Effector CD4-positive, alpha-beta T cell (primary cell): ENCODE measurements at places on chromosomes 1 and 21.

DNA sequence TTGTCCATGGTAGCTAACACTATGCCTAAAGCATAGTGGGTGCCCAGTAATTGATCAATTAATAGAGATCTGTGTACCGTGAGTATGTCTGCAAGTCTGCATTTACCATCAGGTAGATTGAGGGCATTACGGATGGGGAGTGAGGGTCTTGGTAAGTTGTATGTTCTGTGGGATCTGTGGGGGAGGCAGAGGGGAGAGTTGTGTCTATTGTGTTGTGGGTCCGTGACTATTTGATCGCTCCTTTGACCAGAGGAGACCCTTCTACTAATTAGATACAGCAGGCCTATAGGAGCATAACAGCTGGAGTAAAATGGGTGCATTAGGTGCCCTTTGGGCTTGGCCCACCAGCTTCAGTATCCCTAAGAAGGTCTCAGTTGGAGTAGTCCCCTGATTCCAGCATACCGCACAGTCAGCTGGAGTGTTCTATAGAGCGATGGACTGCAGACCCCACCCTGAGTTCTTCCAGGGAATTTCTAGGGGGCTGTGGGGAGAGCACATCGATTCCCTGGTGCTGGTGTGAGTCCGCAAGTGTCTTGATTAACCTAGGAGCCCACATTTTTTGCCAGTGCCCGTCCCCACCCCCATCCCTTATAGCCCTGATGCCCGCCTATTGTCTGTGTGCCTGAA lies 55.9 kb downstream of the RHBG start:
- no peak for DNase-seq

- DNase-seq, result no peak
Measured at GRCh38 chr1:25914074-25914995, 8.1 kb upstream of the STMN1 start.

DNA sequence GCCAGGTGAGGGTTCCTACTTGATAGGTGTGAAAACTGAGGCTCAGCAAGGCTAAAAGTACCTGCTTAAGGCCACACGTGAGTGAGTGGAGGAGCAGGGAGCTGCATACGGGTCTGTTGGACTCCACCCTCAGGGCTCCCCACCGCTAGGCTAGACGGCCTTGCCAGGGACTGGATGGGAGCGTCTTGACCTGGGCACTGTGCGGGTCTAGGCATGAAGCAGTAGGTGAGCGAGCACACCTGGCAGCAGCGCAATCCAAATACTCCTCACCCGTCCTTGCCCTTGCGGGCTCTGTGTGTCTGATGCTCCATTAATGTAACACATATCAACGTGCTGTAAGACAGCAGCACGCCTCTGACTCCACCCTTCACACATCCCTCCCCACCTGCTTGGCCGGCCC lies 94.0 kb downstream of the LACTBL1 start:
- no peak for DNase-seq

- DNase-seq, result no peak
Measured at GRCh38 chr1:228755800-228756199, 20.5 kb downstream of the RHOU start.

- no peak for DNase-seq
Measured at GRCh38 chr1:160451119-160451858, 50.9 kb downstream of the VANGL2 start.

- no peak for DNase-seq
Measured at GRCh38 chr1:59577774-59578173, 237.0 kb upstream of the HOOK1 start.

GRCh38 chr1:109984190-109984455 lies 442 bp upstream of the AHCYL1 start:
- no peak for DNase-seq

GRCh38 chr1:200379432-200379757 lies 30.4 kb downstream of the ZNF281 start:
- no peak for DNase-seq

DNA sequence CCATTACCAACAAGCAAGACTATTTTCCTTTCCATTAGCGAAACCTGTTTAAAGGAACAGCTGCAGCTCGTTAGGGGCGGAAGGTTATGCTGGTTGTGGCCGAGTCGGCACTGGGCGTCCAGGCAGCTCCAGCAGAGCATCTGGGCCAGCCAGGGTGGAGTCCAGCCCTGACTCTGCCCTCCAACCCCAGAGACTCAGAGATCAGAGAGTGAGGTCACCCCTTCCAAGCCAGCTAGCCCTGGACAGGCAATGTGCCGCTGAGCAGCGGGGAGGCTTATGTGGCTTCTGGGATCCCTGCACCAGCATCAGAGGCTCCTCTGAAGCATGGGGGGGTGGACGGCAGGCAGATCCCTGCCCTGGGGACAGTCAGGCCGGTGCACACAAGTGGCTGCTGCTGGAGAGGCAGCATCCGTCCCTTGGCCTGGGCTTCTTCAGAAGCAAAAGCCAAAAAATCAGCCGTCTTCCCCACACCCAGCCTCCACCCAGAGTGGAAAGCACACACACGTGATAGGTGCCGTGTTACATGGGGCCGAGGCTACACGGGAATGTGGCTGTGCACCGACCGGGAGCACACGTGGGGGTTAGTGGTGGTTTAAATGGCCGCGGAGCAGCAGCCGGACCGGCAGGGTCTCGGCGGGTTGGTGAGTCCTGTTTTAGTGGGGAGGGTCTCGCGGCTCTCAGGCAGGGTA lies 30.1 kb downstream of the SLC66A1 start:
- DNase-seq, result no peak

DNA sequence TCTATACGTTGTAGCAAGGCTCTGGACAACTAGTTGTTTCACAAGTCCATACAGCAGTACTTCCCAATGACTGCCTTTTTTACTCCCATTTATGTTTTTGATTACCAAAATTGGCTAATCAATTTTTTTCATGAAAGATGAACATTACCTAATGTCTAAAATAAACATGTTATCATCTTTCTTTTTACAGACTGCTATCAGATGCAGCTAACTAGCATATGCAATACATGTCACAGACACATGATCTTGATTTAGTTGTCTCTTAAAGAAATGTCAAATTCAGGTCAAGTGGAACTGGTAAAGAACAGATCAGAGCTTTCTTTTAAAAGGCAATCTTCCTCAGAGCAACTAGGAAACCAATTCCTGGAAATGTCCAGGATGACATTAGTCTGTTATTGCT lies 630 bp upstream of the DBT start:
- no peak for DNase-seq

GRCh38 chr1:193726722-193727121 lies 540.3 kb upstream of the B3GALT2 start:
- no peak for DNase-seq

GRCh38 chr1:58584082-58584895 lies 7.2 kb upstream of the TACSTD2 start:
- no peak for DNase-seq

GRCh38 chr1:175841738-175842187 lies 98.4 kb upstream of the TNR start:
- no peak for DNase-seq

- DNase-seq, result no peak
Measured at GRCh38 chr1:46193285-46193684, 4.9 kb downstream of the POMGNT1 start.

GRCh38 chr1:49052102-49052501 lies 275.4 kb upstream of the BEND5 start:
- DNase-seq, result no peak

DNA sequence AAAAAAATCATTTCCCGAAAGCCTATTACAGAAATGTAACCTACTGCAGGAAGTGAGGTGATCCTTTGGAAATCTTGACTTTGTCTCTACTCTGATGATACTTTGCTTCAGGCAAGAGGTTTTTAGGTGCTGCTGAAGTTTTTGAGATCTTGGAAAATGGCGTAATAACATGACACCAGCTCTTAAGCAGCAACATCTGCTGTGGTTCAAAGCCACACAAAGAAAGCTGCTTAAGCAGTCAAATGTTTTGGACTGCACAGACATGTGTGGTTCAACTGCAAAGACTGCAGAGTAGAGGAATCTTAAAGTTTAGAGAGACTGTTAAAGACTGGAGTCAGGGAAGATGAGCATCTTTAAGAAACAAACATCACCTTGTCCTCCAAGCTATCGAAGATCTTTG lies 139.0 kb downstream of the RASAL2 start:
- DNase-seq, result no peak

- DNase-seq, result no peak
Measured at GRCh38 chr21:24826822-24827221, 780.5 kb downstream of the MRPL39 start.

GRCh38 chr21:36388096-36388495 lies 2.9 kb downstream of the CHAF1B start:
- no peak for DNase-seq

GRCh38 chr1:160260406-160261382 lies 1.7 kb downstream of the DCAF8 start:
- no peak for DNase-seq

- DNase-seq, result no peak
Measured at GRCh38 chr1:211326140-211326527, 499 bp upstream of the TRAF5 start.

DNA sequence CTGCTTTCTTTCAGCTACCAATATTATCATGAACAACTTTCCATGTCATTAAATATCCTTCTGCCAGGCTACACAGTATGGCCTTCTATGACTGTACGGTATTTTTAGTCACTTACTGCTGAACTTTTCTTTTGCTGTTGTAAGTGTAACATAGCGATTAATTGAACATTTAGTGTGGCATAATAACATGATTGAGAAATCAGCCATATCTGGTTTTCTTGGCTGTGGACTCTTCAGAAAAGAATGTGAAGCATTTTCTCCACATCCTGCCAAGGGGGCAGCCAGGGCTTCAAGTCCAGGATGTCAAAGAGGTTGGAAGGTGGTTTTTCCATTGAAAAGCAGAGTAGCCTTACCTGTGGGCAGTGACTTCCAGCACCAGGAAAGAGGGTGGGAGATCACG lies 8.8 kb upstream of the AHCYL1 start:
- no peak for DNase-seq

DNA sequence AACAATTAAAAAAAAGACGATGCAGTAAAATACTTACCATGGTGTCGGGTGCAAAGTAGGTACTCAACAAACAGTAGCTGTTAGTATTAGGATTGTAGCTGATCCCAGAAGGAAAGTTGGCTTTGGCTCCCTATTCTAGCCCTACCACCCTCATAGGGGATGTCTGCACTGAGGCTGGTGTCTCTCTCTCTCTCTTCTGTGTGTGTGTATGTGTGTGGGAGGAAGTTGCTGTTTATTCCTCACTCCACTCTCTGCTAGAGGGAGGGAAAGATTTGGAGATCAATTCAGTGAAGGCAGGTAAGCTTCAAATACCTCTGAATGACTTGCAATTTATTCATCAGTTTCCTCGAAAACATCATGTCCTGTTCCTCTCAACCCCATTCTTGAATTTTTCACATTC lies 124.4 kb downstream of the PTPRU start:
- no peak for DNase-seq

DNA sequence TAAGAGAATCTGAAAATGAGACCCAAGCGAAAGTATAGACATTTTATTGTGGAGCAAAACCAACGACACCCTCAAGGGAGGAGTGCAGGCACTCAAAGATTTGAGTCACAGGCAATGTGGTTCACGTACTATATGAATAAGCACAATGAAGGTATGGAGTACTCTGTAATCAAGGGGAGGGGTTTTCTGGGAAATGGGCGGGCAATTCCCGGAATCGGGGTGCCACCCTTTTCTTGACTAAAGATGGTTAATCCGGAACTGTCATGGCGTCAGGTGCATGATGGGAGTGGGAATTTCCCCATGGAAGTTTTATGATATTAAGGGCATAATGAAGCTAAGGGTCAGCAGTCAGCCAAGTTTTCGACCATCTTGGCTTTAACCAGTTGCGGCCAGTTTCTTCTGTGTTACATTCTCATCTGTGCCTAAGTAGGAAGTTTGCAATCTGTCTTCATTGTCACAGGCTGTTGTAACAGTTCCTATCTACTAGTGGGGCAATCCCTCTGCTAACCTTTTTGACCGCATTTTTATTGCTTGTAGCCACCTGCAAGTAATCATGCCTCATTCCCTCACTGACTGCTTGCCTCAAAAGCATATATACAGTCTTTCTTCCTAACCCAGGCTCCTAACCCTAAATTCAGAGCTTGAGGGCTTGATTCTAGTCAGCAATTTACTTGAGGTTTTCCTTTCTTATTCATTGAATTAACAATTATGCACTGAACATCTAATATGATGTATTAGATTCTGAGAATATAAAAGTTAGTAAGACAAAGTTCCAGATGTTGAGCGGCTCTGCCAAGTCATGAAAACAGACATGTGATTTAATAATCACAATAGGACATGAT lies 775 bp upstream of the AIM2 start:
- DNase-seq, result peak; percentile 65

DNA sequence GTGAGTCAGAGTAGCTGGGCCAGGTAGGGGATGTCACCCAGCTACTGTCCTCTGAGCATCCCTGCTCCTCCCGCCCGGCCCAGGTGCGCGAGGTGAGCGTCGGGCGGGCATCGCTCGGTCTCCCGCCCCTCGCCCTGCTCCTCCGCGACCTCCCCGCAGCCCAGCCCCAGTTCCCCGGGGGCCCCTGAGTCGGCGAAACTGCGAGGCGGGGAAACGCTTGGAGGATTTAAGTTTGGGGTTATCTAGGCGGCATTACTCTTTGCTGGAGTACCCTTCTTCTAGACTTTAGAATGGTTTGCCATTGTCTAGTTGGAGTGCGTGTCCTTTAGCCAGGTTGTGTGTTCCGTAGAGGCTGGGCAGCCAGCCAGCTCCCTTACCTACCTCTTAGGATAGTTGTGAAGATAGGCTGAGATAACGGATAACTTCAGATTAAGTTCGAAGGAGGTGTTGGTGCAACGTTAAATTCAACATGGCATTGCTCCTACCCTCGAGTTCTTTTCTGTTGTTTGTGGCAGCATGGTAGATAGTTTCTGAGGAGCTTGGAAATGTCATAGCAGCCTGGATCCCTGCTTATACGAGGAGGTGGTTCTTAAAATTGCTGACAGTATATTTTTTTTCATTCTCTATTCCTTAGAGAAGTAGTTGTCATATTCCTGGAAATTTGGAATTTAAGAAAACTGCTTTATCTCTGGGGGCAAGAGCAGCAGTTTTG lies 697 bp downstream of the AGO3 start:
- DNase-seq, result no peak

- no peak for DNase-seq
Measured at GRCh38 chr1:8121261-8122159, 95.4 kb upstream of the ERRFI1 start.

GRCh38 chr1:88973520-88974137 lies 18.8 kb downstream of the KYAT3 start:
- DNase-seq, result no peak

- DNase-seq, result no peak
Measured at GRCh38 chr1:196997423-196997822, 20.1 kb downstream of the CFHR5 start.

- DNase-seq, result no peak
Measured at GRCh38 chr1:106049595-106049994, 1006.9 kb upstream of the PRMT6 start.

- no peak for DNase-seq
Measured at GRCh38 chr1:26158271-26158907, 490 bp upstream of the FAM110D start.

DNA sequence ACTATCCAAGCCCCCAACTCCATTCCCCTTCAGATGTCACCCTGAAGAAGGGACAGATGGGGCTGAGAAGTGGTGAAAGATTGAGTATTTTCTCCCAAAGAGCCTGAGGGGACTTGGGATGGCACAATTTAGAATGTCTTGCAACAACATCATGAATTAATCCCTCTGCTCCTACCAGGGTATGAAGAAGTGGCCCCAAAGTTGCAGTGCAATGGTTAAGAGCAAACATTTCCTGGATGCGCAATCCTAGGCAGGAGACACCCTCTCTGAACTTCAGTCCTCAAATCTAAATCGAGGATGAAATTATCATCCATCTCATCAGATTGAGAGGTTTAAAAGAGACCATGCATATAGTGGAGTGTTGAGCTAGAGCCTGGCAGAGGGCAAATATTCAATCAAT lies 28.6 kb upstream of the CITED4 start:
- DNase-seq, result no peak
